ENCODE measurements at places on chromosomes 4 and X.

- DNase-seq: no peak
These were observed 409.2 kb downstream of the NKX6-1 start for GRCh38 chr4:84089652-84090437.

GRCh38 chr4:82217986-82218715 lies 155.6 kb downstream of the HNRNPD start:
- no peak for DNase-seq

- DNase-seq: no peak
These were observed 2670.8 kb downstream of the PCDH7 start for GRCh38 chr4:33390976-33391375.

- DNase-seq: no peak
These were observed 37.5 kb downstream of the PHEX start for GRCh38 chrX:22069586-22069985.

DNA sequence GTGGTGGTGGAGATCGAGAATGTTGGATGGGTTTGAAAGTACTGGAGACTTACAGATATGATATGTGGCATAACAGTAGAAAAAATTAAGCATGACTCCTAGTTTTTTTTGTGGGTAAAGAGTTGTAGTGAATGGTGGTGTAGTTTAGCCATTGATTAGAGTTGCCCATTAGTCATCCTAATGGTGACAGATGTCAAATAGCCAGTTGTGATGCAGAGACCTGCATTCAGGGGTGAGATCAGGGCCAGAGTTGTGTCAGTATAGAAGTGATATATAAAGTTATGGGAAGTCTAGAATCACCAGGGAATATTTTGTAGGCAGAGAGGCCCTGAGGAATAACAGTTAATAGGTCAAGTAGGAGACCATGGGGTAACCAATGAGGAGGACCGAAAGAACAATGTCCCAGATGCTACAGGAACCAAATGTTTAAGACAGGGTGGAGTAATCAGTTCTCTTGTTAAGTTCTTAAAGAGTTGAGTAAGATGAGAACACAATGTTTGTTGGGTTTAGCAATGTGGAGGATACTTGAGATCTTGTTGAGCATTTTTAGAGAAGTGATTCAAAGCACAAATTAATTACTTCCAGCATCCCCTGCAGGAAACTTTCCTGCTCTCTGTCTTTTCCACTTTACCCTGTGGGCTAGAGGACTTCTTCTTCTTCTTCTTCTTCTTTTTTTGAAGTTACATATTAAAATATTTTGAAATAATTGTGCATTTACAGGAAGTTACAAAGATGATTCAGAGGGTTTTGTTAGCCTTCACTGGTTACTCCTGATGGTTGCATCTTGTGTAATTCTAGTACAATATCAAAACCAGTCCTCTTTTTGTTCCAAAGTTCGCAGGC lies 13.3 kb downstream of the SGMS2 start:
- DNase-seq: no peak

DNA sequence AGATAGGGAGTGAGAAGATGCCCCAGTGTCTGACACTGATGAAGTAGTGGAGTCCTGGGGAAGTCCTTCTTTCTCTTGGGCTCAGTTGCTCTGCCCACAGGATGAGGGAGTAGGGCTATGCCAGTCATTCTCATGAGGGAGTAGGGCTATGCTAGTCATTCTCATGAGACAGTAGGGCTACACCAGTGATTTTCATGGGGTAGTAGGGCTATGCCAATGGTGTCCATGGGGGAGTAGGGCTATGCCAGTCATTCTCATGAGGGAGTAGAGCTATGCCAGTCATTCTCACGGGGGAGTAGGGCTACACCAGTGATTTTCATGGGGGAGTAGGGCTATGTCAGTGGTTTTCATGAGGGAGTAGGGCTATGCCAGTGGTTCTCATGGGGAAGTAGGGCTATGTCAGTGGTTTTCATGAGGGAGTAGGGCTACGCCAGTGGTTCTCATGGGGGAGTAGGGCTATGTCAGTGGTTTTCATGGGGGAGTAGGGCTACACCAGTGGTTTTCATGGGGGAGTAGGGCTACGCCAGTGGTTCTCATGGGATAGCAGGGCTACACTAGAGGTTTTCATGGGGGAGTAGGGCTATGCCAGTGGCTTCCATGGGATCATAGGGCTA lies 43.3 kb upstream of the SOD3 start:
- DNase-seq: no peak

GRCh38 chrX:153993079-153993478 lies 20.5 kb downstream of the TMEM187 start:
- no peak for DNase-seq

- no peak for DNase-seq
These were observed 200.3 kb upstream of the TENM3 start for GRCh38 chr4:182042945-182043344.

GRCh38 chr4:99815597-99816011 lies 1.0 kb upstream of the DAPP1 start:
- no peak for DNase-seq

DNA sequence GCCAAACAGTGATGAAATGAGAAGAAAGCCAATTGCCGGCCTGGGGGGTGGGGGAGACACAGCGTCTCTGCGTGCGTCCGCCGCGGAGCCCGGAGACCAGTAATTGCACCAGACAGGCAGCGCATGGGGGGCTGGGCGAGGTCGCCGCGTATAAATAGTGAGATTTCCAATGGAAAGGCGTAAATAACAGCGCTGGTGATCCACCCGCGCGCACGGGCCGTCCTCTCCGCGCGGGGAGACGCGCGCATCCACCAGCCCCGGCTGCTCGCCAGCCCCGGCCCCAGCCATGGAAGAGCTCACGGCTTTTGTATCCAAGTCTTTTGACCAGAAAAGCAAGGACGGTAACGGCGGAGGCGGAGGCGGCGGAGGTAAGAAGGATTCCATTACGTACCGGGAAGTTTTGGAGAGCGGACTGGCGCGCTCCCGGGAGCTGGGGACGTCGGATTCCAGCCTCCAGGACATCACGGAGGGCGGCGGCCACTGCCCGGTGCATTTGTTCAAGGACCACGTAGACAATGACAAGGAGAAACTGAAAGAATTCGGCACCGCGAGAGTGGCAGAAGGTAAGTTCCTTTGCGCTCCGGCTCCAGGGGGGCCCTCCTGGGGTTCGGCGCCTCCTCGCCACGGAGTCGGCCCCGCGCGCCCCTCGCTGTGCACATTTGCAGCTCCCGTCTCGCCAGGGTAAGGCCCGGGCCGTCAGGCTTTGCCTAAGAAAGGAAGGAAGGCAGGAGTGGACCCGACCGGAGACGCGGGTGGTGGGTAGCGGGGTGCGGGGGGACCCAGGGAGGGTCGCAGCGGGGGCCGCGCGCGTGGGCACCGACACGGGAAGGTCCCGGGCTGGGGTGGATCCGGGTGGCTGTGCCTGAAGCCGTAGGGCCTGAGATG lies at the start of gene SHOX:
TSS of gene SHOX (plus strand) at position 180 of the 885 bp plus-strand sequence. CDS start at position 287, 107 bp downstream.
- DNase-seq: peak; percentile 90

DNA sequence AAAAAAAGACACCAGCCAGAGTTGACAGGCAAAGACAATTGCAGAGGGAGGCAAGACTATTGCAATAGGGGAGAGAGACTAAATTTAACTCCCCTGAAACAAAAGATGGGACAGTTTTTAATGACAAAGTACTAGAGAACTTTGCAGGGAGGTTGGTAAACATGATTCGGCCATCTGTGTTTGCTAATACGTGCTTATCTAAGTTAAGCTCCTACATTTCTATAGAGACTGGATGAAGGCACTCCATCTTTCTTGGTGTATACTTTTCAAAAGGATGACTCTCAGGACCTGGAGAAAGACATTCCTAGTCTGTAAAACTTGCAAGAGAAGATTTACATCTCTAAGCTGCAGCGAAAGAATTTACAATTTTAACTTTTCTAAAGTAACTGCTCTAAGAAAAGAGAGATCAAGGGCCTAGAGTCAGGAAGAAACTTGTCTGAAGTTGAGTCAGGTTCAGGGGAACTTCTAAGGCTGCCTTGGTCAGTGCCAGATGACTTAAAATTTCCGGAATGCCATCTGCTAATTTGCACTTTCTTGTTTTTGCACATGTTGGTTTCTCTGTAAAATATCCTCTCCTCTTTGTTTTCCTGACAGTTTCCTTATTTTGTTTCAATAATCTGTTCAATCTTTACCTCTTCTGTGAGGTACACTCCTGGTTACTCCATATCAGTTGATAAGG lies 10.6 kb downstream of the ADAM29 start:
- DNase-seq: no peak

- no peak for DNase-seq
These were observed 545 bp downstream of the ABCE1 start for GRCh38 chr4:145098675-145099037.

GRCh38 chr4:97432551-97432950 lies 710.7 kb downstream of the STPG2 start:
- no peak for DNase-seq

DNA sequence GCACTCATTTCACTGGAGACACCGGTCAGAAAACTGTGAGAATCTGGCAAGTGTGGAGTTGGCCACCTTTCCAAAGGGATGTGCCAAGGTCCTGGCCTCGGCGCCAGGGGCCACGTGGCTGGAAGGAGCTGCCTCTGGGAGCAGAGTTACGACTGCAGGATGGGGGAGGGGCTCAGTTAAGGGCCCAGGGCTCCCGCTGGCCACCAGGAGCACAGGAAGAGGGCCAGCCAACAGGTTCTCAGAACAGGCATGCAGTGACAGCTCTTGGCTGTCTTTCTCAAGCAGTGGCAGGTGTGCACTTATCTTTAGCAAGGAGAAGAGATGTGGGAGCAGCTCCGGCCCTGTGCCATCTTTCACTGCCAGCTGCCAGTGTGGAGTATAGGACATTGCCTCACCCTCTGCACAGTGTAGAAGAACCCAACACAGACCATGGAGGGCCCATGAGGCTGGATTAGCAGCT lies 115.9 kb upstream of the RBPJ start:
- peak; percentile 60 for DNase-seq

DNA sequence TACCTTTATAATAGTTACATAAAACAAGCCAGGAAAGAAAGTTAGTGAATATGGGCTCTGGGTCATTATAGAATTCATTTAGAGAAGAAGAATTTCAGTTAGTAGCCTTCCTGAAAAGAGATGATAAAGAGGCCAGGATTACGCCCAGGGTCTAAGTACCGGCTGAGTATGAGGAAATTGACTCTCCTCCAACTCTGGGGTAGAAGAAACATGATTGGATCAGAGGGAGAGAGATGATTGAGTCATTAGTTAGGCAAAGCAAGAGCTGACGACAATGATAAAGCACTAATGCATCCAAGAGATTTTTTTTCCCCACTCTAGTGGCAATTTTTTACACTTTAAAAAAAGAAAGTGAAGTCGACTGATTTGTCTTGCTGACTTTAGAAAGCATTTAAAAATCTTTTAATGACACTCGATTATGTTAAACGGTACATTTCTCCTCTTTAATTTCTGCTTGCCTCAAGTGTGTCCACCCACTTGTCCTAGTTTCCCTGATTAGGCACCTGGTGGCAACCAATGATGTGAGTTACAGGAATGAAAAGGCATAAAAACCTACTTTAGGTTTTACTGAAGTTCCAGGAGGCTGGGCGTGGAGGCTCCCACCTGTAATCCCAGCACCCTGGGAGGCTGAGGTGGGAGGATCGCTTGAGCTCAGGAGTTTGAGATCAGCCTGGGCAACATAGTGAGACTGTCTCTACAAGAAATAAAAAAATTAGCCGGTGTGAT lies 37.3 kb upstream of the IGFBP7 start:
- no peak for DNase-seq

- DNase-seq: no peak
These were observed 42.6 kb upstream of the HOPX start for GRCh38 chr4:56723659-56724230.

GRCh38 chr4:75623026-75623425 lies 7.3 kb downstream of the CDKL2 start:
- DNase-seq: no peak

- no peak for DNase-seq
These were observed 174.8 kb upstream of the KLF3 start for GRCh38 chr4:38489011-38489861.

GRCh38 chr4:28548594-28548993 lies 1688.0 kb downstream of the STIM2 start:
- DNase-seq: no peak

- no peak for DNase-seq
These were observed 53.1 kb downstream of the CHRNA9 start for GRCh38 chr4:40388239-40388638.

DNA sequence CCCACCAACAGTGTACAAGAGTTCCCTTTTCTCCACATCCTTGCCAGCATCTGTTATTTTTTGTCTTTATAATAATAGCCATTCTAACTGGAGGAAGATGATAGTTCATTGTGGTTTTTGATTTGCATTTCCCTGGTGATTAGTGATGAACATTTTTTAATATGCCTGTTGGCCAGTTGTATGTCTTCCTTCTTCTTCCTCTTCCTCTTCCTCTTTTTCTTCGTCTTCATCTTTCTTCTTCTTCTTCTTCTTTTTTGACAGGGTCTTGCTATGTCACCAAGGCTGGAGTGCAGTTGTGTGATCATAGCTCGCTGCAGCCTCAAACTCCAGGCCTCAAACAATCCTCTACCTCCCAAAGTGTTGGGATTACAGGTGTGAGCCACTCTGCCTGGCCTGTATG lies 87.4 kb downstream of the CCDC160 start:
- no peak for DNase-seq

DNA sequence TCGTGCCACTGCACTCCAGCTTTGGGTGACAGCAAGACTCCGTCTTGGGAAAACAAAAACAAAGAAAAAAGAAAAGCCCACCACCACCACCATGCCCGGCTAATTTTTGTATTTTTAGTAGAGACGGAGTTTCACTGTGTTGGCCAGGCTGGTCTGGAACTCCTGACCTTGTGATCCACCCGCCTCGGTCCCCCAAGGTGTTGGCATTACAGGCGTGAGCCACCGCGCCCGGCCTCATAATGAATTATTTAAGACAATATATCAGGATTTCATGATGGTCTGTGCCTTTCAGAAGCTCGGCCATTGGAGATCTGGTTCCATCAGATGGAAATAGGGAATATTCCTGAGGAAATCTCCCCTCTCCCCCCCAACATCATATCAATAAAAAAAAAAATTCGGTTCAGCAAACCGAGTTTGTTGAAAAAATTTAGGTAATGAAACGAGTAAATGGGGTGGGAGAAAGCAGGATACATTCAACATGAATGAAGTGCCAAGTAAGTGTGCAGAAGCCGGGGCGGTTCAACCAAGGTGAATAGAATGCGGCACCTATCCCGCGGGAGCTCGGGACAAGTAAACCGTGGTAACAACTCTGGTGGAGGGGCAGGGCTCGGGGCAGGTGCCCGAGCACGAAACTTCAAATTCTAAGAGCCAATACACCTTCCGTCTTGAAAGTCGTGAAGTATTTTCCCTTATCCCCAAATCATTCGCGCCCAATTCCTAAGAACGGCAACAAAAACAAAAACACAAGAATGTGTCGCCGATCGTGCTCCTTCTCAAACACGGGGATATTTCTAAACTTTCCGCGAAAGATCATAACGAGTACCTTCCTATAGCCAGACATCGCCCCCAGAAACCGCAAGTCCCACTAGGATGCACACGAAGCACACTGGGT lies 773 bp upstream of the TXLNG start:
- DNase-seq: no peak

- DNase-seq: no peak
These were observed 129.2 kb downstream of the KLHL13 start for GRCh38 chrX:117987373-117987772.

GRCh38 chr4:125975861-125976397 lies 661.2 kb downstream of the FAT4 start:
- DNase-seq: no peak
